ENCODE measurements at places on chromosomes 5 and 9.

- DNase-seq: no peak
Observed at GRCh38 chr9:83430681-83431080, 107.5 kb downstream of the FRMD3 start.

- no peak for DNase-seq
Observed at GRCh38 chr9:127950513-127951289, 13.0 kb upstream of the DPM2 start.

DNA sequence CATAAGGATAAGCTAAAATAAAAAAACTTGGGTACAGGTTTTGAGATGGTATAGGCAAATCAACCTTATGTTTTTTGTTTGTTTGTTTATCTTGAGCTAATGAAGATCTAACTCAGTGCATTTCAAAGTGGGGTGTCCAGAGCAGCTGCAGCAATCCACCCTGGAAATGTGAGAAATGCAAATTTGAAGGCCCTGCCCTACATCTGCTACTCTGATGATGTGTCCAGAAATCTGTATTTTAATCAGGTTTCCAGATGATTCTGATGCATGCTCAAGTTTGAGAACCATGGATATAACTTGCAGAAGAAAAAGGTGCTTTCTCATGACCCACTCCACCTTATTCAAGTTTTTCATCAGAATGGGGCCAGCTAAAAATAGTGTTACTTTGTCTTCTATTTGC is 467.0 kb downstream of the NTRK2 start:
- DNase-seq: no peak

DNA sequence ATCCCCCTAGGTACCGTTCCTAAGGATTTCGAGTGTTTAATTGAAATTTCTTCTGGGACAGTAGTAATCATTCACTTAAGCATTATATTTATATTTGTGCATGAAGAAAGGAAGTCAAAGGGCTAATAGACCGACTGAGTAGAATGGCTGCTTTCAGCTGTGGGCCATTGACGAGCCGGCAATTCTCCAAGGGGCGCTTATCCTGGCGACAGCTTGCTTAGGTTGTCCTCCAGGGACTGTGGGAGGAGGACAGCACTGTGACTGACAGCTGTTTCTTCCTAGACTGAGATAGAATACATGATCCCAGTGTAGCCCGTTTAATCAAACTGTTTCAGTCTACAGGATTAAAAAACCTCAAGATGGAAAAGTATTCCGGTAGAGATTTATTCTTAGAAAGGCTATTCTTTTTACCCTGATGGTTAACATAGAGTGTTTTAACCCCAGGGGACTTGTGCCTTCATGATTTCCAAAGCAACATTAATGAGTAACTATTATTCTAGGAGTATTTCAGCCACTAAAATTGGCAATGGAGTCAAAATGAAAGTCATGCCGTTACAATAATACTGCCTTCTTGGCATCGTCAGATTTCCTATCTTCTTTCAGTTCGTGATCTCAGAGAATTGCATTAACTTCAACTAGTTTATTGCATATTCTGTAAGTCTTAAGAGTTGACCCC is 943.1 kb upstream of the WWC1 start:
- no peak for DNase-seq

DNA sequence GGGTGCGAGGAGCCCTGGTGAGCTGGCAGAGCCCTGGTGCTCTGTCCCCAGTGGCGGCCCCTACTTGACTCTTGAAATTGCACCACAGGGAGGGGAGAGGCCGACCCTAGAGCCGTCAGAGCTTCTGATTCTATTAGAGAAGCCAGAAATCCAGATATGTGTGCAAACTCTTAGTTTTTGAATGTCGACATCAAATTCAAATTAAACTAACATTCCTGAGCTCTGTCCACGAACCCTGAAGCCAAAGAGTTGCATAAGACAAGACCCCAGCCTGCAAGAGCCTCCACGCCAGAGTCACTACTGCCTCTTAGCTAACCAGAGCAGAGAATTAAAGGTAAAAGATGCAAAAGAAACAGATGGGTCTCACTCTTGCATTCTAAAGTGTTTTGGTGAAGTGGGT is 29.8 kb upstream of the MSX2 start:
- DNase-seq: no peak

DNA sequence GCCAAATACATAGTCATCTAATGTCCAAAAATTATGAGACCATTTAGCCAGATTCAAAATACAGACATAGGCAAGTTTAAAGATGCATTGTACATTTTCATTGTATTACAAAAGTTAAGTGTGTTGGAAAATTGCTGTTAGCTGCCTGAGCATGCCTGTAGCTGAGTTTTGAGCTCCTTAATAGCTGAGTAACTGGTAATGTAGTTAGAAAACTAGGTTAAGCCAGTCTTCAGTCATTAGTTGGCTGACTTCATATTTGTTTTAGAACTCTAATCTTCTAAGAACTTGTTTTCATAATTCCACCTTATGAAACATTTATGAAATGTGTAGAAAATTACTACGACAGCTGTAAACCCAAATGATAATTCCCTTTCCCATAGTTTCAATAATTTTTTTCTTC is 293.4 kb downstream of the ARRDC3 start:
- DNase-seq: no peak

DNA sequence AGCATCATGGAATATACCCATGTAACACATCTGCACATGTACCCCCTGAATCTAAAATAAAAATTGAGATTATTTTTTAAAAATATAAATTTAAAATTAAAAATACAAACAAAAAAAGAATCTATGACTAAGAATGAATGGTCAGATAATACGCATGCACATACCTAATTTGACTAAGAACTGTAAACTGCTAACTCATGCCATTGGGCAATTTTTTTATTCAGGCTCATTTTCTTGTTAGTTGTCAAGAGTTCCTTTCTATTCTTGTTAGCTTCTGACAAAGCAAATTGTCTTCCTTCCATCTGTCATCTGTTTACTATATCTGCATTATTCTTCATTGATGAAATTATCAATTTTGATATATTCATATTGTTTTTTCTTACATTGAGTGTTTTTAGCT is 69.5 kb upstream of the HAND1 start:
- DNase-seq: no peak

DNA sequence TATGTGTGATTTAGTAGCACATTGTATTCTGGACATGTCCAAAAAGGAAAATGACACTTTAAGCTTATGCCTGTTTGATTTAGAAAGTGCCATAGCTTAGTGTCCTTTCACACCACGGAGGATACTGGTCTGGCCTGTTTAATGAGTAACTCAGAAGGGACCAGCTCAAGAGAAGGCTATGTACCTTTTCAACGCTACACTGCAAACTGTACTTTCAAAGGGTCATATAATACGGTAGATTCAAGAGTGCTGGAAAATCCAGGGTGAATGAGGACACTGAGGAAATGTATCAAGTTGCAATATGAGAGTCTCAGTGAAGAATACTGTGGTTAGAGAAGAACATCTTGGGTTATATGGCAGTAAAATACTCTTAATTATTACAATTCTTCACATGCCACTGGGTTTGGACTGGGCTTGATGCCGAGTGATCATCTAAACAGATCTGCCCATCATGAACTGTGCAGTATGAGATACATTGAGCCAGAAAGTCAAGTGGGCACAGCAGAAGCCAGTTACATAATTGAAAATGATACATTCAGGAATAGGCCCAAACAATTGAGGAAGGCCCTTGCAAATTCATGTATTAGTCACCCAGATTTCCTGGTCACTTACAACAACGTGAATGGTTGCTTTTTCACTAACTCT is 1211.5 kb upstream of the CDH9 start:
- no peak for DNase-seq

- no peak for DNase-seq
Observed at GRCh38 chr5:2201011-2201410, 318.3 kb upstream of the IRX4 start.

DNA sequence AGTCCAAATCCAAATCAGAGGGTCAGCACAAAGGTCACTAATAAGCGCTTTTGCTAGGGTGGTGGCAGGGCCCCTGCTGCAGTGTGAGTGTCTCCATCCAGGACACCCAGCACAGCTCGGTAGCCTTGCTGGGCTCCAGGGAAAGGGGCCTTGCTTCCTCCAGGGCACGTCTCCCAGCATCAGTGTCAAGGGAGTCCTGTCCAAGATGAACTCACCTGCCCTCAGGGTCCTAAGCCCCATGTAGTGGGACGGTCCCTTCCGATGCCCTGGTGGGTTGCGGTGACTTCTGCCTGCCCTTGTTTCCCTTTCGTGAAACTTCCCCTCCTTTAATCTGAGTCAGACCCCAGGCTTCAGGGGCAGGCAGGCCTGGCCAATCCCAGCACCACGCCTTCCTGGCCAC is 101.7 kb downstream of the ZNF354C start:
- DNase-seq: no peak

DNA sequence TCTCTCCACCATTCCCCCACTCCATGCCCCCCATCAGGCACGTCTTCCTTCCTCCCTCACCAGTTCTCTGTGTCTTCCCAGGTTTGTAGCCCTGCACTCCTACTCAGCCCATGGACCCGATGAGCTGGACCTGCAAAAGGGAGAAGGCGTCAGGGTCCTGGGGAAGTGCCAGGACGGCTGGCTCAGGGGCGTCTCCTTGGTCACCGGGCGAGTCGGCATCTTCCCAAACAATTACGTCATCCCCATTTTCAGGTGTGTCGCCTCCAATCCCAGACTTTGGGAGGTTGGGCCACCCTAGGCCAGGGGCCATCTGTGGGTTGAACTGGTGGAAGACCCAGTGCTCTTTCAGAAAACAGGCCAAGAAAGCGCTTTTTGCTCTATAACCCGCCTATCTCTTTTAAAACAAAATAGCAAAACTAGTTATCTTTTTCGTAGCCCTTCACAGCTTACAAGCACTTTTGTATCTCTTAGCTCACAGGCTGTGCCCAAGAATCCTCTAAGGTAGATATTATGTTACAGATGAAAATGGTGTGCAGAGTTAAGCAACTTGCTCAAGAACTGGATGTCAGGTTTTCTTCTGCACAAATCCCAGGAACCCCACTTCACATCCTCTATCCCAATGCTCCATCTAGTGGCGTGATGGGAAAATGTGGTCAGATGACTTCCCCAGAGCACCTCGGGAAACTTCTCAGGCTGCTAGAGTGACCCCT is 56.2 kb downstream of the PLAC8L1 start:
- no peak for DNase-seq
